Peyer's patch (tissue), 4 donors: ENCODE measurements at places on chromosomes 7 and 10.
A peak's percentile ranks its signal among the peaks of the same experiment; 100 is the strongest.

GRCh38 chr10:130935128-130935439 is 376.4 kb downstream of the TCERG1L start:
- no peak for DNase-seq

DNA sequence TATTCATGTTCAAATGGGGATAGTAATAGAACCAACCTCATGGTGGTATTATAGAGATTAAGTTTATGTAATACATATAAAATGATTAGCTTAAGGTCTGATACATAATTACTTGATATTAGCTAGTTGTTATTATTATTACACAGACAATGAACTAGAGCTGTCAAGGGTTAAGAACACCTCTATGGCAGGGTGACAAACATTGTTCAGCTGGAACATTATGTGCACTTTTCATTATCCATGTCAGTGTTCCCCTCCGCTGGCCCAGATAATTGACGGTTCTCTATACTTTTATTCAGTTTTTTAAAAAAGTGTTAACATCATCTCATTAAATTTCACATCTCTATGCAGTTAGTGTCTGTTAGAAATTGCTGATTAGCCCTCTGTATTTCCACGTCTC is 142.1 kb downstream of the CDK14 start:
- DNase-seq = no peak

GRCh38 chr7:101410743-101411507 is 48.2 kb downstream of the COL26A1 start:
- DNase-seq = no peak

- no peak for DNase-seq
These were observed 32.4 kb downstream of the CAMK2B start for GRCh38 chr7:44292876-44293560.

GRCh38 chr7:30082686-30083085 is 52.1 kb upstream of the MTURN start:
- no peak for DNase-seq

- DNase-seq = no peak
These were observed 279.4 kb upstream of the LYZL1 start for GRCh38 chr10:29009464-29009863.

GRCh38 chr10:104267721-104268404 is 1.1 kb upstream of the GSTO2 start:
- no peak for DNase-seq

DNA sequence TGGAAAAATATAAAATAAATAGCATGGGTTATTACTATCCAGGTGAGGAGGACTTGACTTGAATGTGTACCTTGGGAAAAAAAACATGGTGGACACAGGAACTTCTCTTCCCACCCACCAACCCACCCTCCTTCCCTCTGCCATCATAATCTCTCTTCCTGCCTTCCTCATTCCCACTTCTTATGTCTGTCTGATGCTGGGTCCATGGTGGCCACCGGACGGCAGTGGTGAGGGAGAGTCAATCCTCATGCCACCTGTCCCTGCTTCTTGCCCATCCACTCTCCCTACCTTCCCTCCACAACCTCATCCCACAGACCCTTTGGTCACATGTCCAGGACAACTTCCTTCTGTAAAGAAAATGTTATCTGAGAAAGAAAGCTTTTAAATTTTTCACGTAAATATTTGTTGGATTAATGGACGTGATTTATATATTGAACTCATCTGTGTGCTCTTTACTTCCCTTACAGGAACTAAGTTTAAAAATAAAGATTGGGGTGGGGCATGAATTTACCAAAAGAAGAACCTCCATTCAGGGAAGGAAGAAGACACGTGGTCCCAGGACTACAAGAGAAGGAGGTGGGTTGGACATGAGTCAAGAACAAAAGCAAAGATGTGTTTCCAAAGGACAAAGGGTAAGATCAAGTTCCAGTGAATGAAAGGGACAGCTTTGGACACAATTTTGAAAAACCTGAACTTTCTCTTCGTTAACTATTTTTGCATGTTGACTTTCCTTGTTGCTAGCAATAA is 104.5 kb downstream of the PIP4K2A start:
- DNase-seq = no peak

GRCh38 chr7:5383314-5384098 is 40.1 kb downstream of the TNRC18 start:
- DNase-seq = no peak

GRCh38 chr10:33559105-33559504 is 224.6 kb upstream of the NRP1 start:
- no peak for DNase-seq

DNA sequence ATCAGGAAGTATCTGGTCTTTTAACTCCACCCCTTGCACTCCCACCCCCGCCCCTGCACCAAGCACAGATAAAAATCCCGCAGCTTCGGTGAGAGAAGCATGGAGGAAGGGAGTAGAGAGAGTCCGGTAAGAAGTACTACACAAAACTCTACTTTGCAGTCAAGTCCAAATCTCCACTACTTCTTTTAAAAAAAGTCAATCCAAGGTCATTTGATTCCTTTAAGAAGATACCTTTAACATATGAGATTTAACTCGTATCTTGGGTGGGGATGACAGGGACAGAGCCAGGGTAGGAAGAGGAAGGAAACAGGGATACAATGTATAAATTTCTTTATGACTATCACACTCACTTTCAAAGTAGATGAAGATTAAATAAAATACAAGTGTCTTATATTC is 132.1 kb downstream of the NRBF2 start:
- peak; percentile 65 for DNase-seq

DNA sequence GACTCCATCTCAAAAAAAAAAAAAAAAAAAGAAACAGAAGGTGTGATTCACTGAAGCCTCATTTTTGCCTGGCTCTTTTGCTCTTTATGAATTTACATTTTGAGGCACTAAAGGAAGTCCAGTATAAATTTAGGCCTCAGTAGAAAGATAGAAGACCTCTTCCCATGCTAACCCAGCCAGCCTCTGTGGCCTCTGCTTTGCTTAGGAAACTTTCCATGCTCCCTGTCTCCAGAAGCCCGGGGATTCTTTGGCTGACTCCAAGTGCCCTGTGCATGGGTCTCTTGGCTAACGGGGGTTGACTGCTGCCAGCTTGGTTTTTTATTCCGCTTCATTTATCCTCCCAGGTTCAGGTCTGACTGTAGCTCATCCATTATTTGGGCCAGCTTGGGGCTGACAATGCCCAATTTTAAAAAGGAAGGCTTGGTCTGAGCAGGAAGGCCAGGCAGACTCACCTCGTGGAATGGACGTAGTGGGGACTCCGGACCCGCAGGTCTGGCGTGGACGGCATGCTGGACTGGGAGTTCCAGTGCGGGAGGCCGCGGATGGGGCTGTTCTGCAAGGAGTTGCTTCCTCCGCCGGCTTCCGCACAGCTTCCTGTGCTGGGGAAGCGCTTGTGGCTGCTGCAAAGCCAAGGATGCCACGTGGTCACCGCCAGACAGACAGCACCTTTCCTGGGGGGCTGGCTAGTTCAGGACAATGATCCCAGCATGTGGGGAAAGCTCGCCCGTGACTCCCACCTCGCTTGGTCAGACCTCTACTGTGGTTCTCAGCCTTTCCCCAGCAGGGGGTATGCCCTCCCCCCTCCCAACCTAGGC is 72.3 kb downstream of the PRPF18 start:
- no peak for DNase-seq

DNA sequence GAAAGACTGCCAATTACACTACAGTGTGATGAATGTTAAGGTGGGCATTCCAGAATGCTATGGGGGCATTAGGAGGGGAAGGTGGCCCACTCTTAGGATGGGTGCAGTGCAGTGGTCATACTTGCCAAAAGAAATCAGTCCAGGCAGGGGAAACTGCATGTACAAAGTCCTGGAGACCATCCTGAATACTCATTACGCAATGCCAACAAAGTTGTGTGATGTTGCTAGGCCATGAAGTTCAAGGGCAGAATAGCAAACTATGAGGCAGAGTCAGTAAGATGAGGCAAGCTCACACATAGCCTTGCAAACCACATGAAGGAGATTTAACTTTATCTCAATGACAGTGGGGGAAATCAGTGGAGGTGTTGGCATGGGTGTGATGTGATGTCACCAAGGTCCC is 49.8 kb upstream of the SLC35B4 start:
- DNase-seq = no peak

- no peak for DNase-seq
These were observed 13.6 kb upstream of the BPGM start for GRCh38 chr7:134632937-134633540.

GRCh38 chr10:18313626-18314025 is 173.4 kb downstream of the CACNB2 start:
- DNase-seq = no peak

DNA sequence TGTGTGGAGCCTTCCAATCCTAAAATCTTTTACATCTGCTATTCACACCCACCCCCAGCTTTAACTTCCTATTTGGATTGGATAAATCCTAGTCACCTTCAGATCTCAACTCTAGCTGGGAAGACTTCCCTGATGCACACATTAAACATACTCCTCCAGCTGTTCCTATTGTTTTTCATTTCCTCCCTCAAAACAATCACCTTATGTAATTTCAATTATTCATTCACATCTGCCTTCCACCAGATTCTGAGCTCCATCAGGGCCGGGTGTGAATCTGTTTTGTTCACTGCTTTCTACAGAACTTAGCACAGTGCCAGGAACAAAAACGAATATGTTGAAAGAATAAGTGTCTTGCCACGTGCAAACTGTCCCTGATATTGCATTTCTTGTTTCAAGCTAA is 497.4 kb downstream of the PLXDC2 start:
- DNase-seq = no peak

- no peak for DNase-seq
These were observed 16.7 kb downstream of the ELN start for GRCh38 chr7:74044366-74045350.

DNA sequence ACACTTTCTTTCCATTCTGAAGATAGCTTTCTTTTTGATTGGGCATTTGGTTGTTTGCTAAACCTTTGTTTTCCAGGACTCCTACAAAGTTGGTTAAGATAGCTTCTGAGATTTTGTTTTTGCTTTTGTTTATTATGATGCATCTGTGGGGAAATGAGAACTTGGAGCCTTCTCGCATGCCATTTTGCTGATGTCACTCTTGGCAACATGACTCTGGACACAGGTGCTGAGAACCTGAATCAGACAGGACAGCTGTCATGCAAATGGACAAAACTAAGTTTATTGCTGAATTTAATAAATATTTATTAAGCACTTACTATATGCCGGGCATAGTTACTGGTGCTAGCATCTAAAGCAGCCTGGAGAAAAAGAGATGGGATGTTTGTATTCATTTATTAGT is 274.1 kb downstream of the ZEB1 start:
- no peak for DNase-seq

- peak; percentile 89 for DNase-seq
These were observed 14.8 kb downstream of the ADAM8 start for GRCh38 chr10:133261726-133262325.

DNA sequence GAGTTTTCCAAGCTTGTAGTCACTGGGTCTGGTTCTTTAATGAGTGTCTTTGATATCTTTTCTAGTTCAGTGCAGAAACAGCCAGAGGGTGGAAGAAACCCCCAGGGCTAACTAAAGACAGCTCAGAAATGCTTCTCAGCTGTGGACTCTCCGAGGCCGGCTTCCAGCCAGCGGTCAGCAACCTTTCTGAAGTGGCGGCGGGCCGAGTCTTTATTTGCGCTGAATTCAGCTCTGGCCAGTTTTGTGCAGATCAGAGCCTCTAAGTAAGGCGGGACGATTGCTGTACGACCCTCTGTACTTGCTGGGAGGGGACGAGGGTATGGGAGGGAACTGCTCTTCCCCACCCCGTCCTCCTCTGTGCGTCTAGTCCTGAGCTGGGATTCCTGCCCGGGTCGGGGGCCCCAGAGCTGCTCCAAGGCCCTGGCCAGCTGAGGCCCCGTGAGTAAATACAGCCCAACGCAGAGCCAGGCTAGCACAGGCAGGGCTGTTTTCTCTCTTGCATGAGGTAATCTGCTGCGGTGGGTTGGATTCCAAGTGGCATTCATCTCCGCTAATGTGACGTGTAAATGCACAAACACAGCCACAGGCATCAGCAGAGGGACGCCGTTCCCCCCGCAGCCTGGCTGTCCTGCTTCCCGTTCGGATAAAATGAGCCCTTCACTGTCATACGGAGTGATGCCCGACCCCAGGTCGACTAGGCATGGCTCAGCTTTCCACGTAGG is 159.8 kb downstream of the PIP4K2A start:
- DNase-seq = no peak
